ENCODE measurements at places on chromosomes 16 and 17.

- DNase-seq = no peak
Measured at GRCh38 chr16:87662254-87663204, 60.2 kb downstream of the JPH3 start.

- DNase-seq = no peak
Measured at GRCh38 chr16:23175651-23176050, 6.9 kb upstream of the SCNN1G start.

GRCh38 chr16:79698341-79698753 lies 97.8 kb upstream of the MAF start:
- no peak for DNase-seq

GRCh38 chr17:78120971-78121800 lies 7.4 kb downstream of the TMC6 start:
- DNase-seq = no peak

- DNase-seq = peak; percentile 56
Measured at GRCh38 chr17:7745748-7746470, 28.4 kb downstream of the DNAH2 start.

- DNase-seq = no peak
Measured at GRCh38 chr16:49280105-49280741, 1.4 kb downstream of the CBLN1 start.

DNA sequence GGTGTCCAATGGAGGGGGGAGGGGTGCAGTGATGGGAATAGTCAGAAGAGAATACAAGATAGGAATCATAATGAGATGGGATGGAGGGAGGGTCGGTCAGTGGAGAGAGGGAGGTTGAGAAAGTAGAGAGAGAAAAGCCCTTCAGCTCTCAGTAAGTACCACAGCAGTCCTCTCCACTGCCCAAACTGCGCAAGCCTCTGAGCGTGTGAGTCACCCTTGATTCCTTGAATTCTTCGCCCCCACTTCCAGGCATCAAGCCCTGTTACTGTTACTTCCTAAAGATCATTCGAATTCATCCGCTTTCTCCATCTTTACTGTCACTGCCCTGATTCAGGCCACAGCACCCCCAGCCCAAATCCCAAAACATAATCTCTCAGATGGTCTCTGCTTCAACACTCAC lies 2.5 kb downstream of the GUCY2D start:
- DNase-seq = peak; percentile 8

- no peak for DNase-seq
Measured at GRCh38 chr17:76405967-76406647, 21.7 kb downstream of the SPHK1 start.

DNA sequence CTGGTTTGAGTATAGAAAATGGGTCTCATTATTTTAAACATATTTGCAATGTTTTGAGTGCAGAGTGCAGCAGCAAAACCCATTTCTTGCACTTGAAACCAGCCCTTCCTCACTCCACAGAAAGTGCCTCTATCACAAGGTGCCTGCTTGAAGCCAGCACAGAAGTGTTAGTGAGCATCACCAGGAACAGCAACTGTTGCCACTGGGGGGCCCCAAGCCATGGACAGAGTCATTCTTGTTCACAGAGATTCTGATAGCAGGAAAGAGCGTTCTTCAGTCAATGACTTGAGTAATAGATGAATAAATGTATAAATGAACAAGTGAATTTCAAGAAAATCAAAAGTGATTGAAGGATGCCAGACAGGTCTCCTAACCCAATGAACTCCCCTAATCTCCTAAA lies 45.6 kb downstream of the CHD9NB start:
- DNase-seq = no peak

- no peak for DNase-seq
Measured at GRCh38 chr16:79181419-79181818, 419.1 kb downstream of the MAF start.

DNA sequence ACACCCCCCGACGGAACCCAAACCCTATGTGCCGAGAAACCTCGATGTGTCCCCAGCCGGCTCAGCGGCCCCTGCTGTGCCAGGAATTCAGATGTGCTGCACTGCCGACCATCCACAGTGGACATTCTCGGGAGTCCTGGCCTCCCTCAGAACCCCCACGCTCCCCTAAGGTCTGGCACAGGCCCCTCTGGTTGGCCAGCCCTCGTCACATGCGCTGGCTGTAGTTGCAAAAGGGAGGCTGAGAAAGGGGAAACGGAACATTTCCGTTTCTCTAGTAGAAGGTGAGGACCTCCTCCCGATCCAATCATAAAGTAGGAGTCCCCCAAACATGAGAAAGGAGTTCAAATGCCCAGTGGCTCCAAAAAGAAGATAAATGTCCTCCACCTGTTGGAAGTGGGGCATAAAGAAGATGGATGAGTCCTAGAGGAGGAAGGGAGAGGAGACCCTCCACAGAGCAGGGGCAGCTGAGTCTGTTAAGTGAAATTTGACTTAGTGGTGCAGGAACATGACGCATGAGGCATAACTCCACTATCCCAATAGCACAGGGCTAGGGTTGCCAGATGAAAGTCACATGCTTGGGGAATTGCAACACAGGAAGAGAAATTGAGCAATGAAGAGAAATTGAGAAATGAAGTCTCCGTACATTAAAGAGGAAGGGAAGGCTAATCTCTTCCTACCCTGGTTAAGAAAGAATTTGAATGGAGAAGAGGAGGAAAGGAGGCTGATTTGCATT lies 49.3 kb upstream of the WSB1 start:
- no peak for DNase-seq

GRCh38 chr17:18191967-18192366 lies 8.3 kb downstream of the ALKBH5 start:
- DNase-seq = no peak

GRCh38 chr16:11306997-11307638 lies 26.0 kb upstream of the PRM1 start:
- no peak for DNase-seq

GRCh38 chr16:67999985-68000384 lies 701 bp upstream of the DPEP2 start:
- DNase-seq = no peak

- DNase-seq = no peak
Measured at GRCh38 chr16:6545329-6545728, 787.3 kb upstream of the RBFOX1 start.

- DNase-seq = no peak
Measured at GRCh38 chr17:72259922-72260321, 139.1 kb downstream of the SOX9 start.

GRCh38 chr16:65773301-65773874 lies 593.1 kb upstream of the CDH5 start:
- DNase-seq = no peak

- no peak for DNase-seq
Measured at GRCh38 chr17:17541640-17542001, 45.4 kb upstream of the RASD1 start.

- no peak for DNase-seq
Measured at GRCh38 chr17:52604105-52604504, 445.6 kb upstream of the CA10 start.

- no peak for DNase-seq
Measured at GRCh38 chr16:31036691-31037090, 3.3 kb downstream of the STX4 start.

DNA sequence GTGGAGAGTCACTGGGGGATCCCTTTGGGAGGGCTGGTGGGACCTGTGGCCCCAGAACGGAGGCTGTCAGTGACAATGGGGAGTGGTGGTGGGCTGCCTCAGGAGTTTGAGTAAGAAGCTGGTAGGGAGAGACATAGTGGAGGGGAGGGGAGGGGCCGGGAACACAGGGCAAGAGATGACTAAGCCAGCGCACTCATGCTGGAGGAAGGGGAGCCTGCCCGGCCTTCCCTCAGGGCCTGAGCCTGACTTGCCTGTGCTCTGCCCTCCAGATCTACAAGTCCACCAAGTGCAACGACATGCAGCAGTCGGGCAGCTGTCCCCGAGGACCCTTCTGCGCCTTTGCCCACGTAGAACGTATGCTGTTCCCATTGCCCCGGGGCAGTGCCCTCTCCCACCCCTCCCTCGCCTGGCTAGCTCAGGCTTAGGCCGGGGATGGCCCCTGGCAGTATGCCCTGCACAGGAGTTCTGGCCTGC lies 29.3 kb downstream of the UNC13D start:
- DNase-seq = peak; percentile 18

DNA sequence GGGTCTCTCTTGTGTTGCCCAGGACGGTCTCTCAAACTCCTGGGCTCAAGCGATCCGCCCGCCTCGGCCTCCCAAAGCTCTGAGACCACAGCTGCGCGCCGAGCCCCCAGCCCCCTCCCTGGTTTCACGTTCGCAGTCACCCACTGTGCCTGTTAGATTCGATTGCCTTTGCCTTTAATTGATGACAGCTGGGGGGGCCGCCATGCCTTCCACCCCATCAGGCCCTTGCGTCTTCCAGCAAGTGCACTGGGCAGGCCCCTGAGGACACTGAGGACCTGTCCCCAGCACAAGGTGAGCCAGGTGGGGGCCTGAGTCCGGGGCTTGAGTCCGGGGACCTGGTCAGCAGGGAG lies 3.3 kb downstream of the IGFALS start:
- no peak for DNase-seq

DNA sequence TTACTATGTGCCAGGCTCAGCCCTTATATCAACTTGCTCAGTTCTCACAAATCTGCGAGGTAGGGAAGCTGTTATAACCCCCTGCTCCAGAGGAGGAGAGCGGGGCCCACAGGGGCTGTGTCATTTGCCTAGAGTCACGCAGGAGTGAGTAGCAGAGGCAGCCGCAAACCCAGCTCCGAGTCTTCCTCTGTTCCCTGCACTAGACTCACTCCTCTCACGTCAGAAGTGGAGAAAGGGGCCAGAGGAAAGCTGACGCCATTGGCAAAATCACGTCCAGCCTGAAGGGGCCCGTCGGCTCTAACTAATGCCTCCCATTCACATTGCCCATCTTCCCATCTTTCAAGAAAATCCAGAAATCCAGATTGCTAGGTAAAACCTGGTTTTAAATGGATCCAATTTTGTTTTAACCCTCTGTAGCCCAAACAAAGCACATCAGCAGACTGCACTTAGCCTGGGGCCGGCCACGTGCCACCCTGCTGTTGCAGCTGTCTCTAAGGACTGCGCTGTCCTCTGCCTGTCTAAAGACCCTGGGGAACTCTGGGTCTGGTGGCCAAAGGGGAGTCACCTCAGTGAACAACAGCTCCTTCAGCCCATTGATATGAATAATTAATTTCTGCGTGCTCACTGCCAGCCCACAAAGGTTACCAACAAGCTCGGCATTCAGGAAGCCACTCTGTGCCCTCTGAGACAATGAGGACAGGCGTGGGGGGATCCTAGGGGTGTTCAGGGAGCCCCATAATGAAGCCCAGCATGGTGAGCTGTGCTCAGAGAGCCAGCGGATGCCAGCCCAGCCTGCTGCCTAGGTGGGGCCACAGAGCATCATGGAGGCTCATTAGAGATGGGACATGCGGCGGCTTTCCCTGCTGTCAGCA lies 36.7 kb upstream of the ABR start:
- no peak for DNase-seq

- peak; percentile 49 for DNase-seq
Measured at GRCh38 chr17:6110088-6110487, 39.9 kb downstream of the WSCD1 start.

- DNase-seq = peak; percentile 70
Measured at GRCh38 chr17:31674305-31674704, 184.7 kb downstream of the COPRS start.

- no peak for DNase-seq
Measured at GRCh38 chr17:63699638-63700527, at the start of gene LIMD2. Gene LIMD2, minus strand, starts transcription at chr17:63700125. Its CDS starts 827 bp downstream, at chr17:63699298.

- DNase-seq = peak; percentile 80
Measured at GRCh38 chr17:50547035-50547735, at the start of gene SPATA20. Gene SPATA20, plus strand, starts transcription at chr17:50547174. Its CDS starts 35 bp downstream, at chr17:50547209.

DNA sequence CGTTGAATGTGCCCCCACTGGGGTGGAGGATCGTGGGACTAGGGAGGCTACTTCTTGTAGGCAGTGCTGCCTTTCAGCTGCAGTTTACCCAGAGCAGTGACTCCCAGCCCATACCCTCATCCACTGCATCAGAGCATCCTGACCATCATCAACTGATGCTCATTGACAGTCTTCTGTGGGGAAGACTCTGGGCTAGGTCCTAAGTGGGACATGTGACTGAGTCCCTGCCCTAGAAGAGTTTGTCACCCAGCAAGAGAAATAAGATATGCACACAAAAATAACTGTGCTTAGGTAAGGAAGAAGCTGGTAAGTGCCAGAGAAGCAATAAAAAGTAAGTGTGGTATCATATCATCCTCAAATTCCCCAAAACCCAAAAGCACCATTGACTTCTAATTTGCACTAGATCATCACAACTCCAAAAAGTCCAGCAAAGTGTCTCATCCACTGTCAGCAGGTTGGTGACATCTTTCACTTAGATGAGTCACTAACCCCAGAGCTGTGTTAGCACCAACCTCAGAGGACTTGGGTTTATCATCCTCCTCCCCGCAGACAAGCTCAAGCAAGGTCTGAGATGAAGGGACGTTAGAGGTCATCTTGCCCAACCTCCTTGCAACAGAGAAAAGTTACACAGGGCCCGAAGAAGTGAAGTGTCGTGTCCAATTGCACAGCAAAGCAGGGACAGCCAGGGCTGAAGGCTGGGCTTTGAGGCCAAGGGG lies 99.0 kb downstream of the CCDC182 start:
- DNase-seq = no peak

DNA sequence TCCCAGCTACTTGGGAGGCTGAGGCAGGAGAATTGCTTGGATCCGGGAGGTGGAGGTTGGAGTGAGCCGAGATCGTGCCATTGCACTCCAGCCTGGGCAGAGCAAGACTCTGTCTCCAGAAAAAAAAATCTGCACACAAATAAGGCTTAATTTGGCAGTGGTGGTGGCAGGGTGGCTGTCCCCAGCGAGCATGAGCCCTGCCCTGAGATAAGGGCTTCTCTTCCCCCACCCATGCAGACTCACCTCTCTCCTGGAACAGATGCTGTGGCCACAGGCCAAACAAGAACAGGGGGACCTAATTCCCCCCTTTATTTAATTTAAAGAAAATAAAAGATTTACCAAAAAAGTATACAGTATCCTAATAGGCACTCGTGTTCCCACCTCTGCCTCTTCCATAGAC lies 157.2 kb downstream of the RAB11FIP4 start:
- DNase-seq = no peak

- DNase-seq = no peak
Measured at GRCh38 chr16:30340621-30341020, 14.5 kb downstream of the CD2BP2 start.

GRCh38 chr17:47980541-47980940 lies 9.6 kb downstream of the CDK5RAP3 start:
- DNase-seq = no peak

- no peak for DNase-seq
Measured at GRCh38 chr16:50068550-50068949, 2.8 kb downstream of the HEATR3 start.

- peak; percentile 85 for DNase-seq
Measured at GRCh38 chr17:64202683-64203344, 60.2 kb downstream of the TEX2 start.
